ENCODE measurements at places on chromosomes 1 and 21. TPM values are rescaled to one million over a fixed set of nuclear protein-coding genes. Genes with fewer than 3 reads are reported as not detected.

The IGSF3 gene
- not detected for total RNA-seq

The DYNLT5 gene
- total RNA-seq, result not detected

The CD48 gene
- 56.3 TPM for total RNA-seq

The NBPF3 gene
- total RNA-seq, result 5.3 TPM

The PLA2G4A gene
- total RNA-seq, result not detected

The TFF3 gene
- not detected for total RNA-seq

The SEMA4A gene
- 46.7 TPM for total RNA-seq

The ICOSLG gene
- 0.37 TPM for total RNA-seq

The TEDDM1 gene
- total RNA-seq, result not detected

The C4BPA gene
- not detected for total RNA-seq

The CATSPERE gene
- total RNA-seq, result 0.26 TPM

The RNU1-3 gene
- under 0.01 TPM for total RNA-seq

The PROX1 gene
- 0.41 TPM for total RNA-seq

The PAPPA2 gene
- total RNA-seq, result not detected

The FAAP20 gene
- 20.1 TPM for total RNA-seq

The LORICRIN gene
- total RNA-seq, result not detected

The PLA2G2C gene
- not detected for total RNA-seq

The HIPK1 gene
- 36.0 TPM for total RNA-seq

The ARMH1 gene
- 7.7 TPM for total RNA-seq

The OR2T35 gene
- total RNA-seq, result not detected

The OR2L2 gene
- total RNA-seq, result not detected

The RBBP5 gene
- 15.2 TPM for total RNA-seq

The PHTF1 gene
- total RNA-seq, result 45.1 TPM

The LCE3C gene
- total RNA-seq, result not detected

The GADD45A gene
- 13.3 TPM for total RNA-seq

The KRTAP13-2 gene
- not detected for total RNA-seq

The SPATA45 gene
- total RNA-seq, result not detected

The CRYBG2 gene
- not detected for total RNA-seq

The KCNN3 gene
- 50.0 TPM for total RNA-seq

The NKAIN1 gene
- not detected for total RNA-seq

The SHISAL2A gene
- total RNA-seq, result not detected

The GPR89A gene
- total RNA-seq, result 35.1 TPM

The TDRD10 gene
- not detected for total RNA-seq

The SIK1 gene
- total RNA-seq, result 2.7 TPM

The GUCA2A gene
- not detected for total RNA-seq

The TARS2 gene
- 38.3 TPM for total RNA-seq

The LCE5A gene
- total RNA-seq, result not detected

The GNPAT gene
- 32.6 TPM for total RNA-seq

The SPOCD1 gene
- total RNA-seq, result not detected

The C1orf226 gene
- not detected for total RNA-seq

The AMY1B gene
- not detected for total RNA-seq

The ETS2 gene
- 12.9 TPM for total RNA-seq

The C1orf210 gene
- not detected for total RNA-seq

The PRPF38B gene
- total RNA-seq, result 21.5 TPM

The RGS8 gene
- total RNA-seq, result 20.5 TPM

The TFF2 gene
- not detected for total RNA-seq

The CENPS gene
- 10.6 TPM for total RNA-seq

The LY9 gene
- 1.6 TPM for total RNA-seq

The CD1D gene
- total RNA-seq, result 7.2 TPM

The LRRC53 gene
- not detected for total RNA-seq

The FTCD gene
- 0.14 TPM for total RNA-seq

Measured in Karpas-422 (cell line).